Fibroblast of the conjunctiva (primary cell): ENCODE measurements at places on chromosomes 1 and 21.

DNA sequence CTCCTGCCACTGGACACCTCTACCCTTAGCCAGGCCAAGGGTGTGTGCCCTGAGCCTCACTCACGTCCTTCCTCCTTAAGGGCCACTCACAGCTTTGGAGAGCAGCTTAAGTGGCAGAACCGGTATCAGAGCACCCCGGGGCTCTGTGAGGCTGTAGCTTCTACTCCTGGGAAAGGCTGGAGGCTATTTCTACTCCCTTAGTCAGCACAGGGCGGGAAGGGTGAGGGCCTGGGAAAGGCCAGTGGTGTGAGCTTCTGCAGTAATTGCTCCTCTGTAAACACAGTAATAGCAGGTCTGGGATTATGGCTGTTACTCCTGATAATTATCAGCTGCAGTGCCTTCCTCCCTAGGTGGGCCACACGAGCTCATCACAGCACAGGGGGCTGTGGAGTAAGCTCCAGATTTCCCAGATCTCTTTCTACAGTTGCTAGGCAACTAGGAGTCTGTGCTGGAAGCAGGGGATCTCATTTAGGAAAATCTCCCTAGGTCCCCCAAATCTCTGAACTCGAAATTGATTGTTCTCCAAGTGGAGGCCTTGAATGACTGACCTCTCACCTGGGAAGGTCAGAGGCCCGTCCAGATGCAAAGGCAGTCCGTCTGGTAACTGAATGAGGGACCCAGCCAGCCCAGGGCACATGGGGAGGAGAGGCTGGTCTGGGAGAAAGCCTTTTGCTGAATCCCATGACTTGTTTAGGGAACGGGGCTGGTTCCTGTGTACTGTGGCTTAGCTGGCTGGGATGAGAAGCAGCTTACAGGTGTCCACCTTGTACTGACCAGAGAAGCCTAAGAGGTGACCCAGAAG is 29.3 kb downstream of the IER5 start:
- DNase-seq, result no peak

- no peak for DNase-seq
Measured at GRCh38 chr1:57350610-57351009, 73.2 kb downstream of the DAB1 start.

DNA sequence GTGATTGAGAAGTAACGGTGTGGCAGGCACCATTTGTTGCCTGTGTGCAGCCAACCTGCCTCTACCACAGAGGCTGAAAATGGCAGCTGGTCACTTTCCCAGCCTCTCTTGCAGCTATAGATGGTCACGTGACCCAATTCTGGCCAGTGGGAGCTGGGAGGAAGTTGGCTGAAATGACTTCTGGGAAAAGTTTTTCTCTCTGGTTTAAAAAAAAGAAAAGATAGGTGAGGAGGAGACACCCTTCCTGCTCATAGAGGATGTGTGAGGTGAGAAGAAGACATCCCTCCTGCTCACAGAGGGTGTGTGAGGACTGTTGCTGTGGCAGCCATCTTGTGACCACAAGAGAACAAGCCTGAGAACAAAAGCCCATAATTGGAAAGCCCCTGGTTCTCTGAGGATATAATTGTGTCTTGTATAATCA is 122.8 kb downstream of the SYF2 start:
- no peak for DNase-seq

DNA sequence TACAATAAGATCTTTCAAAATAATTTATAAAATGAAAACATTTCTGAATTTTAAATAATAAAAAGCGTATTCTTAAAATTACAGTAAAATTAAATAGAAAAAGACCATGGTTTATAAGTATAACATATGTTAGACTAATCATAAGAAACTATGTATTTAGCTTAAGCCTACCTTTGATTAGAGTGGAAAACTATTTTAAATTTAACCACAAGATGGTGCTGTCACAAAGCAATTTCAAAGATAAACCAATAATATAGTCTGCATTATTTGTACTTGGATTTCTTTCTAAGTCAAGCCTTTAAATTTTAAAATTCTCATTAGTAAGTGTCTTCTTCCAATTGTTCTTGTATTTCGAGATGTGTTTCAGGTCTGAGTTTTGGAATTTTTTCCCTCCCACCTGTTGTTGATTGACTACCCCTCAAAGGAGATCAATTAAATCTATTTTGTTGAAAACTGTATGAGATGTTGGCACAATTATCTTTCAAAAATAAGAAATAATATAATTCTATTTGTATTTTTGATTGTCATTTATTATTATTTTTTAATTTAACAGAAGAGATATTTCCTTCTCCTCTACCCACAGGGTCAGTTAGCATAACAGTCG is 459.8 kb downstream of the KCNT2 start:
- DNase-seq, result peak; percentile 27

GRCh38 chr1:64597113-64597512 is 127.2 kb downstream of the CACHD1 start:
- no peak for DNase-seq

GRCh38 chr1:39892601-39893595 is 8.8 kb downstream of the MYCL start:
- peak; percentile 17 for DNase-seq

DNA sequence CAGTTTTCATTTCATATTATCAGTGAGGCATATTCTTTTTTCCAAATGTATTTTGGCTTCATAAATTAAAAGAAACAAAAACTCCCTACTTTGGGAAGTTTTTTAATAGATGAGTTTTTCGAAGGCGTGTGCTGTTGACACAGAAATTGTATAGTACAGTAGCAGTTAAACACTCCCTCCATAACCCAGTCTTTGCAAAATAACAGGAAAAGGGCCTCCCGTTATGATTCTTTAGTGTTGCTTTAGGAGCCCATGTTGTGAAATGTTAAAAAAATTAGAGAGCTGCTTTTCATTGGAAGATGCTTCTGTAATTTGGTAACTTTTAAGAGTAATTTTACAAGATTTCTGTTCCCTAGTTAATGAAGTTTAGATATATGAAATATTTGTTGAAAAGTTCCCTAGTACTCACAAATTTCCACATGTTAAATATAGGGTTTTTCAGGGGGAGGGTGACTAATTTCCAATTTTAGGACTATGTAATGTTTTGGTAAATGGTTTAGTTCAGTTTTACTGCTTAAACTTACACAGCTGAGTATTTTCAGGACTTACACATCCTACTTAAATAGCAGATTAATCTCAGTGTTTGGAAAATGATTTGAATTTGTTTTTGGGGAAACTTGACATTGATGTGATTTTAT is 2.0 kb downstream of the CAMSAP2 start:
- no peak for DNase-seq

GRCh38 chr1:235919833-235920441 is 53.2 kb upstream of the LYST start:
- DNase-seq, result peak; percentile 73

GRCh38 chr1:174877208-174877673 is 122.5 kb upstream of the CACYBP start:
- DNase-seq, result no peak

GRCh38 chr1:224582041-224582440 is 34.1 kb upstream of the CNIH3 start:
- no peak for DNase-seq

DNA sequence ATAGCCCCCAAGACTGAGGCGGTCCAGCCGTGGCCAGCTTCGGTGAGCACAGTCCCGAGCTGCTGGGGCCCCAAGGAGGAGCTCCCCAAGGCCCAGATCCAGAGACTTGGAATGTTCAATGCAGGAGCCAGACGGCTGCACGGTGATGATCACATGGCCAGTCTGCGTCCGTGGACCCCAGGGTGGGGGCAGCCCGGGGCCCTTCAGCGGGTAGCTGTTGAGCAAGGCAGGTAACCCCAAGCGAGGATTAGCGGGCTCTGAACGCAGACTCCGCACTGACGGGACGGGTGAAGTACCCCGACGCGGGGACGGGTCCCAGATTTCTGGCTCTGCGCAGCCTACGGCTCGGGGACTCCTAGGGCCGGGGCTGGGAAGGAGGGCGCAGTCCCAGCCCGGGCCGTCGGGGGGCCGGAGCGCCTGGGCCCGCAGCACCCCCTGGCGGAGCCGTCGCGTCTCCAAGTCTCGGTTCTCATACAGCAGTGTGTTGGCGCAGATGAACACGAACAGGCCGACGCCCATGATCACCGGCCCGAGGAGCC is 2.7 kb downstream of the TMEM200B start:
- no peak for DNase-seq

- no peak for DNase-seq
Measured at GRCh38 chr1:224804220-224804619, 125.3 kb upstream of the DNAH14 start.

GRCh38 chr1:44672254-44672955 is 1.9 kb downstream of the TMEM53 start:
- no peak for DNase-seq

GRCh38 chr1:96934282-96934681 is 212.7 kb downstream of the PTBP2 start:
- no peak for DNase-seq

- peak; percentile 24 for DNase-seq
Measured at GRCh38 chr1:31855038-31855845, 39.4 kb upstream of the SPOCD1 start.

DNA sequence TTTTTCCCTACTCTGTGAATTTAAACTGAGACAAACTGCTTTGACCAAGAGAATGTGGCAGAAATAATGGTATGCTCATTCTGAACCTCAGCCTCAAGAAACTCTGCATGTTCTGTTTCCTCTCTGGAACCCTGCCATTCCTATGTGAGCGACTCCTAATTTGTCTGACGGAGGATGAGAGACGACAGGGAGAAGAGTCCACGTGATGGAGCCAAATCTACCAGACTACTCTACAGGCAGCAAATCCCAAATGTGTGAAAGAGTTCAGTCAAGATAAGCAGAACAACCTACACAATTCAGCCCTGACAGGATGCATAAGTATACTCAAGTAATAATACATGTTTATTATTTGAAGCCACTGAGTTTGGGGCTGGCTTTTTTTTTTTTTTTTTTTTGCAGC is 153.5 kb downstream of the DPYD start:
- no peak for DNase-seq

DNA sequence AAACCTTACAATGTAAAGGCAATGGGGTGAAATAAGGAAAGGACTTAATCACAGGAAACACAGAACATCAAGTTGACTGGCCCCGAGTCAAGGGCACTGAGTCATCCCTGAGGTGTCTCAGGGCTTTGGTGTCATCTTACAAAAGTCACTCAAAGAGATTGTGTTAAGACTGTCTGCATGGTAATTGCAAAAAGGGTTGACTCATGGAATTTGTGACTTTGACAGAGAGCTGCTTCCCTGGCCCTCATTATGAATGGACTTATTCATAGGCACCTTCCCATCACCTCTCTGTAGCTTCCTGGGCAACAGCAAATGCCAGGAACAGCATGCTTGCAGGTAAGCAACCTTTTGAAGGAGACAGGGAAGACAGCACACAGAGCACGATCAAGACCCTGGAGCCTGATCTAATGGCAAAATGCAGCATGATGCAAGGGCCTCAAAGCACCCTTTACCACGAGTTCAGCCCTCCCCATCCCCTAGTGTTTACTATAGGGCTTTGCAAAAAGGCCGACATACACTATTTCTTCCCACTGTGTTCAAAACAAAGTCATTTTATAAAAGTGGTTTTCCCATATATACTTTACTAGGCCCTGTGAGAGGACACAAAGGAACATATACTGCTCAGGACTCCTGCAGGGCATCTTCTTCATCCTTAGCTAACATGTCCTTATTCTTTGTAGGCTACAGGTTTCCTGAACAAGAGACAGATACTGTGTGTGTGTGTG is 17.1 kb downstream of the ZP4 start:
- peak; percentile 60 for DNase-seq

DNA sequence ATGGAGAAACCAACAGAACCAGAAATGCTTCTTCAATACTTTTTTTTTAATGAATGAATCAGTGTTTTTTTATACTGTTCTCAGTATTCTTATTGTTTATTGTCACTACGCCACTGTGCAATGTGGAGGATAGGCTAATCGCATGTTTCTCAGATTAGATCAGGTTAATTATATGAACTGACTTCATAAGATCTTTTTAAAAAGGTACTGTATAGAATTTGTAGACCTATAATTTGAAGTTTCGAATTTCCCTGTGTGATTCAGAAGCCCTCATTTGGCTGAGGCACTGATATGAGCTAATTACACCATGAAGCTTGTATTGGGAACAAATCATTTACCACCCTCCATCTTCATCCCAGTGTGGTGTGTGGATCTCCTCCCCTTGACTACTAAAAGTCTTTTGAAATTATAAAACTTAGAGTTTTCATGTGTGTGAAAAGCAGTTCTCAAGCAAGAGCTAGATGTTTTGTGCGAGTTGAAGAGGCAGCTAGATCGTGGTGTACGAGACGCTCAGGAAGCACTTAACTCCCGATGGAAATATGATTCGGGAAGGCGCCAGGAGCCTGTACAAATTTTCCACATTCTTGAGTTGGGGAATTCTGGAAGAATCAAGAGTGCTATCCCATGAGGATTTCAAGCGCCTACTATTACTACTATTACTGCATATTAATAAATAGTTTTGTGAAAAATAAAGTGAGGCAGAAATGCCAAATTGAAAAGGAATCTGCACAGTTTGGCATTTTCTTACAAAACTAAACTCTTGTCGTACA is 52.1 kb upstream of the KCNE2 start:
- no peak for DNase-seq

- no peak for DNase-seq
Measured at GRCh38 chr1:110559157-110559556, 40.2 kb upstream of the KCNA10 start.

DNA sequence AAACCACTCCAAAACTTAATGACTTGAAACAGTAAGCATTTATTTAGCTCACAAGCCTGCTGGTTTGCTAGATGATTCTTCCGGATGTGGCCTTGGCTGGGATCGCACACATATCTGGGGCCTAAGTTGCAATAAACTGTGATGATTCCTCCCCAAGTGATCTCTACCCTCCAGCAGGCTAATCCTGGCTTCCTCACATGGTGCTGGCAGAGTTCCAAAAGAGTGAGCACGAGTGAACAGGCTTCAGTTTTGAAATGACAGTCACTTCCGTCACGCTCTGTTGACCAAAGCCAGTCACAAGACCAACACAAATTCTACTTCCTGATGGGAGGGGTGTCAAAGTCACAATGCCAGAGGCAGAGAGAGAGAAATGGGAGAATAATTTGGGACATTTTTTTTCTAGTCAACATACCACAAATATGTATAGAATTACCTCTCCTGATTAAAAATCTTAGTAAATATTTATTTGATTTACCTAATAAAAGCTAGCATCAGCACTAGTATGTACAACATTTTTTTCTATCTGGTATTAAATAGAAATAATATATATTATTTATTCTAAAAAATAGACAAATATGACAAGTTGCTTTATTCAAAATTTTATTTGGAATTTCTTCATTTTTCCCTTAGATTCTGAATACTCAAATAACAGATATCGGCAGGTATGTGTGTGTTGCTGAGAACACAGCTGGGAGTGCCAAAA is 292.7 kb downstream of the TPR start:
- DNase-seq, result peak; percentile 18

DNA sequence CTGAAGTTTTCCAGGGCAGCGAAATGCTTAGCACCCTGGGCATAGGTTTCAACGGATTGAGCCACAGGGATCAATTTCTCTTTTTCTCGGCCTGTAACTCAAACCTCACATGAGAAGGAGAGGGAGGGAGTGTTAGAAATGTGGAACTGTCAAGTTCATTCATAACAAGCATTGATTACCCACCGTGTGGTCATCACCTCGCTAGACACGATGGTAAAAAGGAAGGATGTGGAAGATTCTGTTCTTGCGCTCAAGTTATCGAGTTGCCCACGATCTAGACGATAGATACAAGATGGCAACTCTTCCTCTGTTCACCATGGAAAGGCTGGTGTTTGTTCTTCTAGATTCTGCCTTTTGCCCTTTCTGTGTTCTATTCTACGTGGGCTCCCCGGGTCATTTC is 4.0 kb upstream of the RCAN3 start:
- DNase-seq, result no peak

- DNase-seq, result no peak
Measured at GRCh38 chr1:1039145-1039910, 19.4 kb downstream of the AGRN start.

GRCh38 chr1:40922969-40923368 is 56.5 kb upstream of the CTPS1 start:
- no peak for DNase-seq

- no peak for DNase-seq
Measured at GRCh38 chr21:44492567-44493385, 37.5 kb downstream of the LRRC3 start.
